HCEC 1CT (cell line): ENCODE measurements at places on chromosomes 12 and 14.

- DNase-seq, result no peak
Measured at GRCh38 chr12:92085736-92086040, 60.0 kb downstream of the BTG1 start.

DNA sequence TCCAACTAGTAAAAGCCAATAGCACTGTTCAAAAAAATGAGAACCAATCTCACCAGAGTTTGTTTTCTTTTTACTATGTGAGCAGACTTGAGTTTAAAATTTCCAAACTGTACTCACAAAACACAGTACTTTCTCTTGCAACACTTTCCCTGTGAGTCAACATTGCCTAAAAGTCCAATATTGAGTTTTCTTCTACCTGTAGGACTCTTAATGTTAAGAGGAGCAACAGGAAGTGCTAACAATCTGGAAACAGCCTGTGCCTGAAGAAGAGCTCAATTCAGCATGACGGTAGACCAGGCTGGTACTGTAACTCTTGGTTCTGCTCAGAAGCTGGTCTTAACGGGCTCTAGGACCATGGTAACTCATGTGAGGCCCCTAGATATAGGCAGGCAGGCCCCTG is 144.3 kb downstream of the MED13L start:
- peak; percentile 42 for DNase-seq

GRCh38 chr14:68974759-68975347 is 4.2 kb downstream of the ACTN1 start:
- no peak for DNase-seq

- DNase-seq, result peak; percentile 28
Measured at GRCh38 chr14:69154779-69155178, 1.9 kb upstream of the DCAF5 start.

DNA sequence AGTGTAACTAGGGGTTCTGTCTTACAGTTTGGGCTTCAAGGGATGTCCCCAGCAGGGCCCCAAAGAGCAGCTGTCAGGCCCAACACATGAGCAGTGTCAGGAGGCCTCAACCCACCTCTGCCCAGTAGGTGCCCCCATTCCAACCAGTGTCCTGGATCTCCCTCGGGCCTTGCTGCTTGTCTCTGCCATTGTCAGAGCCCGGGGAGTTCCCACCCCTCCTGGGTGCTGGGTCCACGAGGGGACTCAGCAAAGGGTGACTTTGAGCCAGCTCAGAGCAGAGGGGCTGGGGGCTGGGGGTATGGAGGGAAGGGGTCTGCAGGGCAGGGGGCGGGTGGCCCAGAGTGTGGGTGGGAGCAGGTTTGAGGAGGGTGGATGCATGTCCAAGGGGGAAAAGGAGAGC is 18.0 kb upstream of the BEGAIN start:
- DNase-seq, result no peak

- no peak for DNase-seq
Measured at GRCh38 chr12:115762936-115763335, 514.6 kb downstream of the MED13L start.

GRCh38 chr14:94346841-94347240 is 23.7 kb upstream of the SERPINA6 start:
- DNase-seq, result no peak

- DNase-seq, result peak; percentile 20
Measured at GRCh38 chr12:49872781-49873181, 29.9 kb upstream of the BCDIN3D start.

- no peak for DNase-seq
Measured at GRCh38 chr12:6632026-6632983, 3.5 kb downstream of the LPAR5 start.

DNA sequence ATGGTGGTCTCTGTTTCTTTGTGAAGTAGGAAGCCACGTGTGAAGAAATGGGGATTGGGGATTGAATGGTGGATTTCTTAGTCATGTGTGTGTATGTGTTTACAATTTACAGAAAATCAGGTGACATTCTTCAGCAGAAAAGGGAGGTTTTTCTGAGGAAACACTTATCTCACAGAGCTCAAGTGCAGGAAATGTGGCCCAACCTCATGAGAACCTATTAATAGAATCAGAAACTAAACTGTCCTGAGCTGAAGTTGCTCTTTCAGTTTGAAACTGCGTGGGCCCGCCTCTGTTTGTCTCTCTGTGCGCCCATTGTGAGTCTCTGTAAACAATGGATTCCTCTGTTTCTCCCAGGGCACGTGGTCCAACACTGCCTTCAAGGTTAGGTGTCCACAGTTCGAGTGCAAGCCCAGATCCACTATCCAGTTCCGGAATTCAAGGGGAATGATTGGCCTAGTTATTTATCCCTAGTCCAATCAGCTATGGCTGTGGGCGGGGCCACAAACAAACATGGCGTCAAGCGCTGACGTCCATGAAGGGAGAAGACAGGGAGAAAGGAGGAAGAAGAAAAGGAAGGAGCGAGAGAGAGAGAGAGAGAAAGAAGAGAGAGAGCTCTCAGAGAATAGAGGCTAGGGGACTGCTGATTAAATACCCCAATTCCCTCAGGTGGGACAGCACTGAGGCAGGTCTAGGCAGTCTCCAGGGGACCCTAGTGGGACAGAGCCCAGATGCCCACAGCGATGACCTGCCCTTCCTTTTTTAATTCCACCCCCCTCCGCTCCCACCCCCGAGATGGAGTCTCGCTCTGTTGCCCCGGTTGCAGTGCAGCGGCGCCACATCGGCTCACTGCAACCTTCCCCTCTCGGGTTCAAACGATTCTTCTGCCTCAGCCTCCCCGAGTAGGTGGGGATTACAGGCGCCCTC is 31.4 kb upstream of the C12orf76 start:
- no peak for DNase-seq

- no peak for DNase-seq
Measured at GRCh38 chr14:74984236-74985027, 18.3 kb upstream of the EIF2B2 start.

DNA sequence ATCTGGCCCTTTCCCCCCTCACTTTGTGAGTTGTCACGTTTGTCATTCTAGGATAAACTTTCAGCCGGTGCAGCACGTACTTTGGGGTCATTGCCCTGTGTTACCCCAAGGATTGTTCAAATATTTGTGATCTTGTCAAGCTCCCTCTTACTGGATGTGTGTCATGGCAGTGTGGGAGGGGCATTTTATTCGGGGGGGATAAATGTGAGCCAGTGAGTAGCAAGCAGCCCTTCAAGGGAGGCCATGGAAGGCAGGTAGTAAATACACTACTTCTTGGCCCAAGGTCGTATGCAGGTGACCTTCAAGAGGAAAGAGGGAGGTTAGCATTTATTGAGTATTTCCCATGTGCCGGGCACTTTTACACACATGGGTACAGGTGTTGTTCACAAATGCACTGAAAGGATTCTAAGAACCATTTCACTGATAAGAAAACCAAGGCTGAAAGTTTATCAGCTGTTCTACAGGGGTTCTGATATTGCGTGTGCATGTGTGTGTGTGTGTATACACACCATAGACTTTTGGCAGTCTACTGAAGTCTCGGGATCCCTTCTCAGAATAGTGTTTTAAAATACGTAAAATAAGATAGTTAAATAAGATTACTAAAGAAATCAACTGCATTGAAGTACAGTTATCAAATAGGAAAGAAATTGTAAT is 410.3 kb upstream of the TBX3 start:
- no peak for DNase-seq

DNA sequence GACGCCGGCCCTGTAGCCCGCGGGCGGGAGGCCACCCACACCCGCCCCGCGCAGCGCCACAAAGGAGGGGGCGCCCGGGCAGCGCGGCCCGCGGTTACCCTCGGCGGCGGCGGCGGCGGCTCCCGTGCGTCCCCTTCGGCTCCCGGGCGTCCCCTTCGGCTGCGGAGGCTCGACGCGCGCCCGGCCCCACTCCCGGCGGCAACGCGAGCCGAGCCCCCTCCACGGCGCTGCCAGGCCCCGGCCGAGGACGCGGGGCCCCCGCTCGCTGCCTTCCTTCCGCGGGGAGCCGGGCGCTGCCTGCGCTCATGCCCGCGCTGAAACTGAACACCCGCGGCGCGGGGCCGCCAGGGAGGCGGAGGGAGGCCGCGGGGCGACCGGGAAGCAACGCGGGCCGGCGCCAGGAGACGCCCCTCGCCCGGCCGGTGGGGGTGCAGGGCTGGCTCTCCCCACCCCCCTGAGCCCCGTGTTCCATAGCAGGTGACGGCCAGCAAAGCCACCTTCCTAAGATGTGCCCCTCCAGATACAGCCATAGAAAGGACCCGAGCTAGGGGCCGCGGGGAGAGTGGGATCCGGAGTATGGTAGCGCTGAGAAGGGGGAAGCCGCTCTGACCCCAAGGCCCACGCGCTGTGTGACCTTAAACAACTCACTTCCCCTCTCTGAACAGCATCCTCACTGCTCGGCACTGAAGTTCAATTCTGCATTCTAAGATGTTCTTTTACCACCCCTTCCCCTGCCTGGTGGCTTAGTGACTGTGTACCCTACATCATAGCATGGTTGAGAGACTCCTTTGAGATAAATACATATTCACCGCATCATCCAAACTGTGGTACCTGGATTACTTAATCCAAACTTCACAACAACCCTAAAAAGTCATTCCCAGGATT is 42.8 kb downstream of the KDM2B start:
- DNase-seq, result no peak

DNA sequence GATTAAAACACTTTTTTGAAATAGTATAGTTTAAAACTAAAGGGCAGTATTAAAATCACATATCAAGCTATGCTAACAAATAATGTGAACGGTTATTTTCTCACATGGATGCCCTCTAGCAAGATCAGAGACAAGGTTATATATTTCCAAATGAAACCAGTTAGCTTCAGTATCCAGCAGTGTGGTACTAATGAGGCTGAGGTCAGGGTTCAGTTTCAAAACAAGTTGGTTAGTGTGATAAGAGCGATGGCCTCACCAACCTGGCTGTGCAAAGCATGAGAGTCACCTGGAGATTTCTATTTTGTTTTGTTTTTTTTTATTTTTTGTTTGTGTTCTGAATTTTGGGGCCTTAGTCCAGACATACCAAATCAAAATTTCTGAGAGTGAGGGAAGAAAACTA is 352.2 kb upstream of the KITLG start:
- no peak for DNase-seq

DNA sequence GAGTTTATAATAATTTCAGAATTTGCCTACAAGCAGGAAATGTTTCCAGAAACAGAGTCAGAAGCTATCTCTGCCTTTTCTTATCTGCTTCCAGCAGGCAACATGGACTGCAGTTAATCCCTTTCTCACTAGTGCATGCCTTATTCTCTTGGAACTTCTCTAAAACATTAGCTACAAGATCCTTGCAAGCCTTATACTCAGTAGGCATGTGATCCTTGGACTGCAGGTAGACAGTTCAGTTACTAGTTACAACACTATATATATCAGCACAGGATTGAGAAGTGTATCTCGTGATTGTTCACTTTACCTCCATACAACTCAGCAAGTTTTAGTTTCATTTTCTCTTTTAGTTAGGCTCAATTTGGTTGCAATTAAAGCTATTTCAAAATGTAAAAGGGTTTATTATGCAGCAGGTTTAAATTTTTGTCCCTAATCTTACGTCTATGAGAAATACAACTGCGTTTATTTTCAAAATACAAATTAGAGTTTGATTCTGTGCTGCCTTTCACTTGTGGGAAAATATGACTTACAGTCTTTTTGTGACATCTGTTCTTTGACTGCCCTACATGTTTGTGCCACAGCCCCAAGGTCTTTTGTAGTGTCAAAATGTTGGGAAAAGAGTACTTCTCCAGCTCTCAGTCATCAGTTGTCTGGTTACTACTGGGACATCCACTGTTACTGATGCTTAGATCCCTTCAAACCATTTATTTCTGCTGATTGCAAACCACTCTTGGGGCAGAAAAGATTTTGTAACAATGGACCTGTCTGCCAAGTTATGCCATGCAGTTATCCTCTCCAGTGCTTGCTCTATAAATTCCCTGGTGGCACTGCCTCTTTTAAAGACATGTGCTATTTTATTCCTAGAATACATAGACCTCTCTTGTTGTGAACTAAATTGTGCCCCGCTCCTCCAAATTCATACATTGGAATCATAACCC is 709.0 kb upstream of the FOXG1 start:
- DNase-seq, result peak; percentile 7

DNA sequence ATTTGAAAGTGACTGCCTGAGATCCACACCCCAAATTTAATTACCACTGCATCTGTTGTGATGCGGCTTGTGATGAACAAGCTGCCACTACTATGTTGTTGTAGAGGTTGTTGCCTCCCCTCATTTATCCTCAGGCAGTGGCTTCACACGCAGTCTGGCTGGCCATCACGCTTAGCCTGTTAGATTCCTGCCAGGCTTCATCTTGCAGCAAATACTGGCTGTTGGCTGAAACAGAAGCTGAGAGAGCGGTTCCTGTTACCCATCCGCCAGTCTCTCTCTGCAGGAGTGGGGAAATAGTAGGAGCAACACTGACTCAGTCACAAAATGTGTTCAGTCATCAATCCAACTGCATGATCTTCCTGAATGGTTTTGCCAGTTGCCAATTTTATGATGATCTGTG is 934.4 kb downstream of the FLRT2 start:
- no peak for DNase-seq

DNA sequence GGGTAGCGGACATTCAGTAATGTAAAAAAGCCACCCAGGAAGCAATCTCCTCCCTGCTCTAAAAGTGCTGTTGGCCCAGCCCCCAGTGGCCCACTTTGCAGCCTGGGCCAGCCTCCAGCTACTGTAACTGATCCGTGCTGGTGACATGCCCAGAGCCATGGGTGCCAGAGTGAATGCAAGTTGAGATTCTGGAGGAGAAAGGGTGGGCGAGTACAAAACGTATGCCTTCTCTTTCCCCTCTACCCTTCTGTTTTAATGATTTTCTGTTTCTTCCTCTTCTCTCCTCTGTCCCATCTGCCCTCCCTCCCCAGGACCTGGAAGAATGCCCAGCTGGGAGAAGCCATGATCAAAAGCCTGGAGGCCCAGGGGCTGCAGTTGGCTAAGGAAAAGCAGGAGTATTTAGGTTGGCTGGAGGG is 16.9 kb downstream of the PLEKHD1 start:
- no peak for DNase-seq

DNA sequence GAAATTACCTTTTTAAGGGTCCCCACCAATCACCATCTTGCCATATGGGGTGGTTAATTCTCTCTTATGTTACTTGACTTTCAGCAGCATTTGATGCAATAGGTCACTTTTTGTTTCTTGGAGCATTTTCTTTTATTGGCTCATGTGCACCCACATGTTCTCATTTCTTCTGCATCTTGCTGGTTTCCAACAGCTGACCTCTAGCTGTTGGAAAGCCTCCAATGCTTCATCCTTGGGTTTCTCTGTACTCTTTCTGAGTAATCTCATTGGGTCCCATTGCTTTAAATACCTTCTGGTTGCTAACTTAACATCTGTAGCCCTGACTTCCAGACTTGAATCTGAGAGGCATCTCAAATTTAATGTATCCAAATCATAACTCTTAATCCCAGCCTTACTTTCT is 116.8 kb downstream of the CRADD start:
- peak; percentile 83 for DNase-seq

- no peak for DNase-seq
Measured at GRCh38 chr12:113239811-113240331, 18.6 kb downstream of the TPCN1 start.

GRCh38 chr12:64232196-64232595 is 10.1 kb upstream of the KICS2 start:
- DNase-seq, result no peak
